Muscle of leg (tissue), 16 donors: ENCODE measurements at places on chromosomes 4 and X. TPM values are rescaled to one million over a fixed set of nuclear protein-coding genes. Genes with fewer than 3 reads are reported as not detected.

- DNase-seq: no peak
Measured at GRCh38 chr4:142777045-142777743, 68.9 kb downstream of the INPP4B start.

GRCh38 chrX:65643531-65644052, 23.9 kb upstream of the MSN start:
- DNase-seq: no peak

GRCh38 chr4:127394516-127394915, 238.2 kb upstream of the INTU start:
- DNase-seq: peak; percentile 70

GRCh38 chr4:120826853-120827252, 95.7 kb downstream of the PRDM5 start:
- no peak for DNase-seq

DNA sequence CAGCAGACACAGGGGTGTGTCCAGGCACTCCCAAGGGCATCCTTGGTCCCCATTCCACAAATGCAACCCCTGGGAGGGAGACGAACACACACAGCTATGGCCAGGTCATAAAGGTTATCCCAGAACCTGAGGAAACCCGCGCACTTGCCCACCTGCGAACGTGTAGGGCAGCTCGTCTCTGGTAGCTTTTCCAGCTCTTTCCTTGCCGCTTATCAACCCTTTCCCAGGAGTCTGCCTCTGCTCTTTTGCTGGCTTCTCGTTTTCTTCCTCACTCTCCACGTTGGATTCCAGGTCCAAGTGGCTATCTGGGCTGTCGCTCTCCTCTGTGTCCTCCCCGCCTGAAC, 13.5 kb downstream of the NOP14 start:
- no peak for DNase-seq

The SORBS2 gene
- polyA plus RNA-seq: 41.0 TPM
